ENCODE measurements at places on chromosomes 6 and 20. TPM values are rescaled to one million over a fixed set of nuclear protein-coding genes. Genes with fewer than 3 reads are reported as not detected.

- no peaks in the 10 kb centered on the region for H3K4me1 ChIP-seq
- no peaks in the 10 kb centered on the region for H3K36me3 ChIP-seq
- H3K27ac ChIP-seq = no peak overlapping the region
- H3K27me3 ChIP-seq = no peaks in the 10 kb centered on the region
- H3K4me3 ChIP-seq = no peak overlapping the region
- no peak for DNase-seq
Measured at GRCh38 chr20:24942679-24943078, 6.4 kb upstream of the CST7 start.

Gene FAM83D
- total RNA-seq = 18.4 TPM

DNA sequence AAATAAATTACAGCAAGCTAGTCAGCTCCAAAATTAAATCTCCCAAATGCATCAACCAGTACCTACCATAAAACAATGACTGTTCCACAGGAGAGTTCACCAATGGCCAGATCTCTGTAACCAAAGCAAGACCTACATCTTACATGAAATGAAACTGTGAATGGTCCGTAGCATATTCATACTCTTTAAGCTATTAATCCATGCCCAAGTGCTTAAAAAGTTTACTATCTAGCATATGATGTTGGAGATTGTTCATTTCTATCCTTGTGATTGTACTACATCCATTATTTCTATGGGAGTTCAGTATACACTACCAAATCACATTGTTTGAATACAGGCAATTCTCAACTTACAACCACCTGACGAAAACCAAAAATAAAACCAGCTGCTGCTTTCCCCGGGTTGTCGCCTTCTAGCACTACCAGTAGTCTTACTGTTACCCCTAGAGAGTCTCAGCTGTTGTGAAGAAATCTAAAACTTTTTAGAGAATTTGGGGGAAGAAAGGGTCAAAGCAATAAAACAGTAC lies 38.0 kb downstream of the HIVEP2 start:
- no peaks in the 10 kb centered on the region for H3K36me3 ChIP-seq
- H3K4me1 ChIP-seq = peaks cover 31% of the 10 kb centered on the region

Gene AVP
- not detected for total RNA-seq

GRCh38 chr6:33430991-33431879 lies 11.4 kb downstream of the SYNGAP1 start:
- peaks cover 6% of the 10 kb centered on the region for H3K36me3 ChIP-seq
- no peak overlapping the region for H3K27ac ChIP-seq
- H3K4me3 ChIP-seq = no peak overlapping the region
- no peak for DNase-seq
- H3K27me3 ChIP-seq = no peaks in the 10 kb centered on the region

Gene FARS2
- total RNA-seq = 13.0 TPM

Gene OR2H2
- not detected for total RNA-seq

GRCh38 chr6:30077218-30077617 lies 1.6 kb upstream of the RNF39 start:
- no peak overlapping the region for H3K27ac ChIP-seq
- H3K4me3 ChIP-seq = no peak overlapping the region
- no peaks in the 10 kb centered on the region for H3K27me3 ChIP-seq
- DNase-seq = no peak
- H3K4me1 ChIP-seq = peaks cover 26% of the 10 kb centered on the region

DNA sequence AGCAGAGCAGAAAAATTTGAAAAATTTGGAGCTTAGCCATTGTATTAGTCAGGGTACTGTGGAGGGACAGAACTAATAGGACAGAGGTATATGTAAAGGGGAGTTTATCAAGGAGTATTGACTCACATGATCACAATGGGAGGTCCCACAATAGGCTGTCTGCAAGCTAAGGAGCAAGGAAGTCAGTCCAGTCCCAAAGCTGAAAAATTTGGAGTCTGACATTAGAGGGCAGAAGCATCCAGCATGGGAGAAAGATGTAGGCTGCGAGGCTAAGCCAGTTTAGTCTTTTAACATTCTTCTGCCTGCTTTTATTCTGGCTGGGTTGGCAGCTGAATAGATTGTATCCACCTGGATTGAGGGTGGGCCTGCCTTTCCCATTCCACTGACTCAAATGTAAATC lies 82.0 kb downstream of the SMPDL3A start:
- H3K27me3 ChIP-seq = peaks cover 9% of the 10 kb centered on the region
- no peaks in the 10 kb centered on the region for H3K36me3 ChIP-seq
- peaks cover 5% of the 10 kb centered on the region for H3K4me1 ChIP-seq

- no peaks in the 10 kb centered on the region for H3K27me3 ChIP-seq
- H3K4me3 ChIP-seq = peak overlapping the region; percentile 21
- peak overlapping the region; percentile 51 for H3K27ac ChIP-seq
Measured at GRCh38 chr6:79869600-79870084, 77.7 kb downstream of the ELOVL4 start.

- no peak overlapping the region for H3K27ac ChIP-seq
- H3K4me1 ChIP-seq = peaks cover 12% of the 10 kb centered on the region
- H3K27me3 ChIP-seq = no peaks in the 10 kb centered on the region
- H3K36me3 ChIP-seq = no peaks in the 10 kb centered on the region
- no peak for DNase-seq
Measured at GRCh38 chr20:61310954-61311353, 58.9 kb downstream of the CDH4 start.

DNA sequence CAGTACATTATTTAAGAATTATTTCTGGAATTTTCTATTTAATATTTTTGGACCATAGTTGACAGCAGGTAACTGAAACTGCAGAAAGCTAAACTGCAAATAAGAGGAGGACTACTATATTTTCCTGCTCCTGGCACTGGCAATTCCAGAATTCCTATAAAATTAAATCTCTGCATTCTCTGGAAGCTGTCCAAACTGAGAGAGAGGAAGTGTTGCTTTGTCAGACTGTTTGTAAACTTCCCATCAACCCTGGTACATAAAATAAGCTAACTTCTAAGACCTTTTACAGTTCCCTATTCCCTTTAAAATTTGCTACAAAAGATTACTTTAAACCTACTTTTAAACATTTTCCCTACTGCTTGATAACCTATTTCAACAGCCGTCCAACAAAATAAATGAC lies 196.1 kb upstream of the RUNX2 start:
- no peaks in the 10 kb centered on the region for H3K27me3 ChIP-seq
- H3K4me1 ChIP-seq = peaks cover 5% of the 10 kb centered on the region
- H3K27ac ChIP-seq = no peak overlapping the region
- H3K36me3 ChIP-seq = peaks cover 6% of the 10 kb centered on the region

DNA sequence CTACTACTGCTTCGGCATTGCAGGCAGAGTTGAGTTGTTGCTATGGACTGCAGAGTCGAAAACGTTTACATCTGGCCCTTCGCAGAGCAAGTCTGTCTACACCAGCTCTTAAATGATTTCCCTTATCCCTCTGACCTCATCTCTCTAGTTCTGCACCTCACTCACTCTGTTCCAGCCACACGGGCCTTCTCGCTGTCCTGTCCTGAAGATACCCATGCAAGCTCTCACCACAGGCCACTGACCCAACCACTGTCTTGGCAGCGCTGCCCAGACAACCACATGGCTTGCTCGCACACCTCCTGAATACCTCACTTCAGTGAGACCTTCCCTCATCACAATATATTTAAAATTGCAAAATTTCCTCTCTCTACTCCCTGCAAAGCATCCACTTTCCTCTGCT lies 31.4 kb downstream of the B4GALT5 start:
- H3K27ac ChIP-seq = peak overlapping the region; percentile 37
- H3K4me3 ChIP-seq = no peak overlapping the region
- no peaks in the 10 kb centered on the region for H3K27me3 ChIP-seq
- peaks cover 63% of the 10 kb centered on the region for H3K4me1 ChIP-seq

Gene TMEM74B
- total RNA-seq = not detected

DNA sequence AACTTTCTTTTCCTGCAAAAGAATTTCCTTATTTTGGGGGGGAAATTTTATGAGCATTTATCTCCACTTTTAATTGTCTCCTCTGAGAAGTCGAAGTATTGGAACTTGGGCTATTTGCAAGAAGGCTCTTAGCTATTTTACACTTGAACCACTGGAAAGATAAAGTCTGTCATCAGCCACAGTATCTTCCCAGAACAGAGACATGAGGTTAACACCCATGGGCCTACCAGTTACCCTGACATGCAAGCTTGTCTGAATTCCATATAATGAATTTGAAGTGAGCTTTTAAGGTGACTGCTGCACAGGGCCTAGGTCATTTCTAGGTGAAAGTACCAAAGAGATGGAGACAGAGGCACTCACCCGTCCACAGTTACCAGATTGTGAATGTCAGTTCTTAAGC lies 193.1 kb downstream of the SIM1 start:
- no peaks in the 10 kb centered on the region for H3K27me3 ChIP-seq
- H3K4me3 ChIP-seq = no peak overlapping the region
- no peak overlapping the region for H3K27ac ChIP-seq
- peaks cover 20% of the 10 kb centered on the region for H3K4me1 ChIP-seq
- no peaks in the 10 kb centered on the region for H3K36me3 ChIP-seq

Gene PTCRA
- total RNA-seq = not detected

Gene NOTCH4
- total RNA-seq = not detected

- peak overlapping the region; percentile 67 for H3K4me3 ChIP-seq
- peaks cover 14% of the 10 kb centered on the region for H3K4me1 ChIP-seq
- peaks cover 74% of the 10 kb centered on the region for H3K27me3 ChIP-seq
- H3K27ac ChIP-seq = no peak overlapping the region
- H3K36me3 ChIP-seq = peaks cover 5% of the 10 kb centered on the region
Measured at GRCh38 chr6:170292407-170293158, 1.7 kb upstream of the DLL1 start.

Gene PNPLA1
- not detected for total RNA-seq

DNA sequence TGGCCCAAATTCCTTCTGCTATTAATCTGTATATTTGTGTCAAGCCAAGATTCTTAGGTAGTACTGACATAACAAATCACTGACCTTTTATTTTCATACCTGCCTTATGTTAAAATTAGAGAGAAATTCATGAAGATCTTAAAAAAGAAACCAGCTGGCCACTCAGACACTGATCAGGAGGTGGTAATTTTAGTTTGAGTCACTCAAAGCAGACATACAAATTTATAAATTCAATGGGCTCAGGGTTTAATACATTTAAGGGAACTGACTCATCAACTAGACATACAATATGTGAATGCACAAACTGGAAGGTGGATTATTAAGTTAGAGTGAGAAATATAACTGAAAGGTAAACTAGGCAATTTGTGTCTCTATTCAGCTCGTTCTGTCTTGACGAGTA lies 711.9 kb upstream of the EYS start:
- H3K36me3 ChIP-seq = no peaks in the 10 kb centered on the region
- no peaks in the 10 kb centered on the region for H3K27me3 ChIP-seq
- no peak for DNase-seq
- H3K4me1 ChIP-seq = peaks cover 10% of the 10 kb centered on the region

DNA sequence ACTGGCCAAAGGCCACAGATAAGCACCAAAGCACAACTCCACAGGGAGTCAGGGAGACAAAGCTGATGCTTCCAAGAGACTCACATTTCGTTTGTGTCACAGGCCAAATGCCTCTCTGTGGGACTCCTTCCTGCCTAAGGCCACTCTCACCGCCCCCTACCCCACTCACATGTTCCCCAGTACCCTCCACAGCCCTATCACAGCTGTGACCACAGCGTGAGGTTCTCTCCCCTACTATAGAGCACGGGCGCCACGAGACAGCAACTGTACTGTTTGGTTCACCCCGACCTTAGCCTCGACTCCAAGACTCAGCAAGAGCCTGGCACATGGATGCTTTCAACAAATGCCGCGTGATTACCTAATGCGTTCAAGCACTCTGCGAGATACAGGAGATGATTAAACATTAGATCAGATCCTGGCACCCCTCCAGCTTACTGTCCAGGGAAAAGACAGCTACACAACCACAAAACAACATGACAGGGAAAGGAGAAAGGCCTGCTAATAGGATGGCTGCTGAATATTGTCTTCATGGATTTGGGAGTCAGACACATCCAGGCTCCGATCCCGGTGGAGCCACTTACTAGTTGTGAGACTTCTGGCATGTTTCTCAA lies 105.5 kb downstream of the AGPAT4 start:
- peak overlapping the region; percentile 74 for H3K27ac ChIP-seq
- no peaks in the 10 kb centered on the region for H3K27me3 ChIP-seq
- peak; percentile 99 for DNase-seq
- no peak overlapping the region for H3K4me3 ChIP-seq
- peaks cover 30% of the 10 kb centered on the region for H3K4me1 ChIP-seq

Gene HCK
- total RNA-seq = not detected

GRCh38 chr20:51542571-51543421 lies at the start of gene NFATC2:
Gene NFATC2, minus strand, starts transcription at chr20:51542719. Its CDS starts 220 bp downstream, at chr20:51542499.
- DNase-seq = no peak
- H3K4me3 ChIP-seq = no peak within 1 kb of the TSS
- H3K36me3 ChIP-seq = no peaks in the 10 kb centered on the region
- no peak within 1 kb of the TSS for H3K27ac ChIP-seq
- H3K4me1 ChIP-seq = no peaks in the 10 kb centered on the region

DNA sequence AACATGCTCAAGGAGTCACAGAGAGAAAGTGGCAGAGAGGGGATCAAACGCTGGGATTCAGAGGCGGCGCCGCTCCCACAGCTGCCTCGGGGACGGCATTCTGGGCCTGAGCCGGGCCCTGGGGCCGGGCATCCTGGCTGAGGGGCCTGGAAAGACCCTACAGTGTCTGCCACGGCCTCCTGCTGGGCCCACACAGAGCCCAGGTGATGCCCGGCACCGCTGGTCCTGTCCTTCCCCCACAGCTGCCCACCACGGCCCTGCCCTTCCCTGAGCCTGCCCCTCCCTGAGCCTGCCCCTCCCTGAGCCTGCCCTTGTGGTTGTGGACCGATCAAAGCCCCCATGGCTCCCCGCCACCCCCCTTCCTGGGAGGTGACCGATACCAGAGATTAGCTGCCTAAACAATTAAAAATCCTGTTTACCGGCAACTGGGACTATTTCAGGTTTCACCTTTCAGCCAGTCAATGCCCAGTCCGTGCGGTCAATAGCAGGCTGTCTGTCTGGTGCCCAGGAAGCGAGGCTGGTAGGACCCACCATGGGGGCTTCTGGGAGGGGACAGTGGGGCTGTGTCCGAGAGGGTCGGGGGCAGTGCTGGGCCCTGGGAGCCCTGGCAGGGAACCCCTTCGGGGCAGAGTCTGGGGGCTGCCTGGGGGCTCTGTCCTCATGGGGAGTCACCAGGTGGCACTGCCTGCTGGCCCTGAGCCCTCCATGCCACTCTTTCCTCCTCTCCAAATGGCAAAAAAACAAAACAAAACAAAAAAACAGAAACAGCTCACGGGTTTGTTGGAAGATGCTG lies 55.4 kb upstream of the GATA5 start:
- H3K27me3 ChIP-seq = peaks cover 11% of the 10 kb centered on the region
- no peak overlapping the region for H3K27ac ChIP-seq
- no peaks in the 10 kb centered on the region for H3K36me3 ChIP-seq
- DNase-seq = no peak
- H3K4me1 ChIP-seq = no peaks in the 10 kb centered on the region
- no peak overlapping the region for H3K4me3 ChIP-seq

- no peaks in the 10 kb centered on the region for H3K4me1 ChIP-seq
- no peaks in the 10 kb centered on the region for H3K27me3 ChIP-seq
- no peak for DNase-seq
- H3K4me3 ChIP-seq = no peak overlapping the region
- H3K27ac ChIP-seq = no peak overlapping the region
Measured at GRCh38 chr6:39507331-39507998, 185.0 kb upstream of the KCNK16 start.
